Activated CD4-positive, alpha-beta T cell treated with anti-CD3 and anti-CD28 coated beads, Interleukin-2, amount 50 U/mL, for 1 hour (primary cell): ENCODE measurements at places on chromosomes 13 and 19.

DNA sequence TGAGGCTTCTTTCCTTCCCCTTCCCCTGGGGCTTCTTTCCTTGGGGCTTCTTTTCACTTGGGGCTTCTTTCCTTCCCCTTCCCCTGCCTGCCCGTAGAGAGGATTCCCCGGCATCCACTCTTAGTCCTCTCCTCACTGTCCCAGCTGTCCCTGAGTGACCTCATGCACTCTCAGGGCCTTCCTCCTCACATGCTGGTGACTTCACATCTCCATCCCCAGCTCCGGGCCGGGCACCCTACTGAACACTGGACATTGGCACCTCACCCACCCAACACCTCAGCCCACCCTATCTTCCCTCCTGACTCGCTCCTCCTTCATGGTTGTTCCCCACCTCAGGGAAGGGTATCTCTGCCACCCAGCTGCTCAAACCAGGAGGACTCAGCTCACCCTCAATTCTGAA, 130.6 kb downstream of the STARD13 start:
- DNase-seq = no peak

- DNase-seq = no peak
Observed at GRCh38 chr19:1763648-1764639, 10.6 kb downstream of the ONECUT3 start.

- no peak for DNase-seq
Observed at GRCh38 chr13:83151308-83151660, 731.0 kb downstream of the SLITRK1 start.

DNA sequence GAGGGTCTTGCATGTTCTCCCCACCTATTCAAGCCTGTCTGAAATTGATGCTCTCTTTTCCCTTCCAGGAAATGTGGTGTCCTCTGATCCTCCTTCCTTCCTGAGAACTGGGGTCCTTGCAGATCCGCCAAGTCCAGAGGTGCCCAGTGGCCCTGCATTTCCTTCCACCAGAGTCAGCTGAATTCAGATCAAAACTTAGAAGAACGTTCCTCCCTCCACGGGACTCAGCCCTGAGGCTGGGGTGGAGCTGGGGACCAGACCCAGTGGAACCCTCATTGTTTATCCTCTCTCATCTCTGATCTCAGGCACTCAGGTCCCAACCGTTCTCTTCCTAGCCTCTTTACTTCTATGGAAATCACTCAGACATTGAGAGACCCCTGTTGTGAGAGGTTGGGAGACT, 477.3 kb downstream of the TSHZ3 start:
- no peak for DNase-seq

DNA sequence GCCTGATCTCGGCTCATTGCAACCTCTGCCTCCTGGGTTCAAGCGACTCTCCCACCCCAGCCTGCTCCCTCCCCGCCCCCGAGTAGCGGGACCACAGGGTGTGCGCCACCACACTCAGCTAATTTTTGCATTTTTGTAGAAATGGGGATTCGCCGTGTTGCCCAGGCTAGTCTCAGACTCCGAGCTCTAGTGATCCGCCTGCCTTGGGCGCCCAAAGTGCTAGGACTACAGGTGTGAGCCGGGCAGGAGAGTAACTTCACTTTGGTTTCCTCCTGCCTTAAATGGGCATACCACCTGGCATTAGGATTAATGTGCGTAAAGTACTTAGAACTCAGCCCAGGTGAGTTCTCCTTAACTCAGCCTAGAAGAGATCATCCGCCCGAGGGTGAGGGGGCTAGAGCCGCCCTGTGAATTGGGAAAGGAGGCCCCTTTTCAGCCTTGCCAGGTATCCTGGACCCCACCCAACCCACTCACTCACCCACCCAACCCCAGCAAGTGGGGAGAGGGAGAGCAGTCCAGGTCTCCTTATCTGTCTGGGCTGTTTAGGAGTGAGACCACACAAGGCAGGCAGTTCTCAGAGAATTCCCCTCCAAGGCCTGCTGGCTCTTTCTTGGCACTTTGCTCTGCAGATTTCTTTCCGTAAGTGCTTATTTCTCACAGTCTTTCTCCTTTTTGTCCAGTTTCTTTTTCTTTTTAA, 1.2 kb upstream of the ZFP36 start:
- DNase-seq = no peak

DNA sequence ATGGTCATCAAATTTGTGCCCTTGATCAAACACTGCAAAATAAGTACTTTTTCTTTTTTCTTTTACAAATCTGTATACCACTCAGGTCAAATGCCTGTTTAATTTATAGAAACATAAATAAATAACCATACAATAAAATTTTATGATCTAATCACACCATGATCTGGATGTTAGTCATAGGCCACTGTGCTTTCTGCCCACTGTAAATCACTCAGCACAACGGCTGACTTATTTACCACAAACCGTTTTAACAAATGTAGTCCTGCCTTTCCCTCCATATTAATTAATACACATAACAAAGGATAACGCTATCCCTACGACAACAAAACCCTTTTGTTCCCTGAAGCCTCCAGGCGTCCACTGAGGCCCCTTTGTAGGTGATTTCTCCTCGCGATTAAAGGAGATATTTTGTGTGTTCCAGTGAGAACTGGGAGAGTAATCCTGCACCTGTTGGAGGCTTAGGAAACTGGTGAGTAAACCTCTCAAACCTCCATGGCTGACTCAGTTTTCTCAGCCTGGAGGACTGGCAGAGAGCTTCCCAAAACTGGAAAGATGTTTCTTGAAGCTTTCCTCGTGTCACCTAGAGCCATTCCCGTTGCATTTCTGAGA, 477.1 kb upstream of the SGCG start:
- no peak for DNase-seq

DNA sequence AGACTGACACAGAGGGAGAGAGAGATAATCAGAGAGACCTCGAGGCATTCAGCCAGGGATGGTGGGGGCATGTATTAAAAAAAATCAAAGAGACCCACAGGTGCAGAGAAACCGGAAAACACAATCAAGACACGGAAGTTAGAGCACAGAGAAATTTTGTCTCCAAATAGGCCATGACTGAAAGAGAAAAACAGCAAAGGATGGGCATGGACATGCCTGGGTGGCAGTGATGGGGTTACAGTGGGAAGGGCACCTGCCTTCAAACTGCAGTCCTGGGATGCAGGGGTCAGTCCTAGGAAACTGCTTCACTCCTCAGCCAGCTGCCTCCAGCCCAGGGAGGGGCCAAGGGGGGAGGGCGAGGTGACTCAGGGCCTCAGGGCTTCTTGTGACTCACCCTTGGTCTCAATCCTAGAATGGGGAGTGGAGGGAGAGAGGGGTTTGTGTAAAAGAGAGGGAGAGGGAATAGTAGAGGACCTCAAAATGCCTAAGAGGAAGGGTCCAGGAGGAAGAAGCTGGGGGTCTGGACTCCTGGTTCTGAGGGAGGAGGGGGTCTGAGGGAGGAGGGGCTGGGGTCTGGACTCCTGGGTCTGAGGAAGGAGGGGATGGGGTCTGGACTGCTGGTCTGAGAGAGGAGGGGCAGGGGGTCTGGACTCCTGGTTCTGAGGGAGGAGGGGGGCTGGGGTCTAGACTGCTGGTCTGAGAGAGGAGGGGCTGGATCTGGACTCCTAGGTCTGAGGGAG, 3.6 kb upstream of the KCNN4 start:
- DNase-seq = peak; percentile 60

GRCh38 chr13:67045357-67045756, 184.8 kb downstream of the PCDH9 start:
- no peak for DNase-seq

DNA sequence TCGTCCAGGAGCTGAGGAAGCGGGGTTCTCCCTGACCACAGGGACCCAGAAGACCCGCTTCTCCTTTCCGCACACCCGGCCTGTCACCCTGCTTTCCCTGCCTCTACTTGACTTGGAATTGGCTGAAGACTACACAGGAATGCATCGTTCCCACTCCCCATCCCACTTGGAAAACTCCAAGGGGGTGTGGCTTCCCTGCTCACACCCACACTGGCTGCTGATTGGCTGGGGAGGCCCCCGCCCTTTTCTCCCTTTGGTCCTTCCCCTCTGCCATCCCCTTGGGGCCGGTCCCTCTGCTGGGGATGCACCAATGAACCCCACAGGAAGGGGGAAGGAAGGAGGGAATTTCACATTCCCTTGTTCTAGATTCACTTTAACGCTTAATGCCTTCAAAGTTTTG, 18.9 kb downstream of the VASP start:
- DNase-seq = no peak

DNA sequence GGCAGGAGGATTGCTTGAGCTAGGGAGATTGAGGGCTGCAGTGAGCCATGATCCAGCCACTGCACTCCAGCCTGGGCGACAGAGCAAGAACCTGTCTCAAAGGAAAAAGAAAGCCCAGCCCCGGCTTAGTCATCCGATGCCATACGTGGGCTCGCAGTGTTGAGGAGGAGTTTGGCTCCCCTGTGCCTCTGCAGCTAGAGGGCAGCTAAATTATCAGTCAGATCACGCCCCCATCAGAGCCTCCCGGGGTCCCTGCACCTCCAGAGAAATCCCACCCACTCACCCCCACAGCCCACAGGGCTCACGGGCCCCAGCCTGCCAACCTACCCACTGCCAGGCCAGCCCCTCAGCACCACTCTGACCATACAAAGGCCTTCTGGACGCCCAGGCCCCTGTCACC, 27.6 kb downstream of the MAU2 start:
- DNase-seq = no peak

DNA sequence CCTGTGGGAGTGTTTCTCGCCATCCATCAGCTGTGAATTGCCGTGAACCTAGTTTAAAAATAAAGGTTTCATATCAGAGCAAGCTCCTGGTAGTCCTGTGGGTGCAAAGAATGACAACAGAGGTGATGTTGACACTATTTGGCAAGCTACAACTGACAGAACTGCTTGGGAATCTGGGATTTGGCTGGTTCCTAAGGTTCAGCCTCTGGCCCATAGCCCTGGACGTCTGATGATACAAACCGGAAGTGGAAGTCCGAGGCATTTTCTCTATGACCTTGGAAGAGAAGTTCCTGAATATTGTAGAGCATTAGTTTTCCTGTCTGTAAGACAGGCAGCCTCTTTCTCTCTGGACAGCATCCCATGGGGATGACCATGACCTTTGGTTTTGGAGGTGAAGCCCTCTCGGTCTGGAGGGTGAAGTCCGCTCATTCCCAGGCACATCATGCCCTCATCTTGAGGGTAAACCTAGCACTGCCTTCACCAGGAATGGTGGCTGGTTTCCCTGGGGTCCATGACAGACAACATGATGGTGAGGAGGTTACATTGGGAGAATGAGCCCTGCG, 29.1 kb downstream of the GATAD2A start:
- DNase-seq = no peak

- no peak for DNase-seq
Observed at GRCh38 chr13:44952671-44953070, 36.6 kb downstream of the NUFIP1 start.

- no peak for DNase-seq
Observed at GRCh38 chr13:102875256-102875655, 29.4 kb downstream of the ERCC5 start.

DNA sequence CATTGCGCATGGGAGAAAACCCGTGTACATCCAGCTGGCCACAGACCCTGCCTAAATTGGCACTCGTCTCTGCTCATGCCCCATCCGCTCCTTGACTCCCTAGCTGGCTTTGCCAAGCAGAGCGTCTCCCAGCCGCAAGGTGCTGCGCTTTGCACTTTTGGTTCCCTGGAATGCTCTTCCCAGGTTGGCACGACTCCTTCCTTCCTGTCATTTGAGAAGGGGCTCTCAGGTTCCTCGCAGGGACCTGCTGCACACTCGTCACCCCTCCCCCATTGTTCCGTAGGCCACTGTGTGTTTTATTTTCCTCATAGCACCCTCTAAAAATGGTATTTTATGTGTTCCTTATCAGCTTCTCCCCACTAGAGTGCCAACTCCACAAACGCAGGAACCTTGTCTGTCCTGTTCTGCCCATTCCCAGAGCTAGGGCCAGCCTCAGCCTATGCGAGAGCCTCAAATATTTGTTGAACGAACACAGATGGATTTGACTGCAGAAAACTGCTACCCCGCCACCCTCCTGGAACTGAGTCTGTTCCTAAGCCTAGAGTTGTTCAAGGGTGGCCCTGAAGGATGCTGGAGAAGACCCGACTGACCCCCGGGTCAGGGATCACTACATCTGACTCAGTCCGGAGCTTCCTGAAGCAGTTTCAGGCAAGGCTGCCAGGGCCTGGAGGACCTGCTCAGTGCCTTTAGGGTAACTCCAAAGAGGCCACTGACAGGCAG, 8.4 kb upstream of the CEBPA start:
- DNase-seq = no peak

- DNase-seq = no peak
Observed at GRCh38 chr13:41434831-41435520, 22.4 kb upstream of the RGCC start.

- DNase-seq = no peak
Observed at GRCh38 chr13:30446126-30446500, 19.6 kb downstream of the HMGB1 start.
